ENCODE measurements at places on chromosomes 7 and 10.

DNA sequence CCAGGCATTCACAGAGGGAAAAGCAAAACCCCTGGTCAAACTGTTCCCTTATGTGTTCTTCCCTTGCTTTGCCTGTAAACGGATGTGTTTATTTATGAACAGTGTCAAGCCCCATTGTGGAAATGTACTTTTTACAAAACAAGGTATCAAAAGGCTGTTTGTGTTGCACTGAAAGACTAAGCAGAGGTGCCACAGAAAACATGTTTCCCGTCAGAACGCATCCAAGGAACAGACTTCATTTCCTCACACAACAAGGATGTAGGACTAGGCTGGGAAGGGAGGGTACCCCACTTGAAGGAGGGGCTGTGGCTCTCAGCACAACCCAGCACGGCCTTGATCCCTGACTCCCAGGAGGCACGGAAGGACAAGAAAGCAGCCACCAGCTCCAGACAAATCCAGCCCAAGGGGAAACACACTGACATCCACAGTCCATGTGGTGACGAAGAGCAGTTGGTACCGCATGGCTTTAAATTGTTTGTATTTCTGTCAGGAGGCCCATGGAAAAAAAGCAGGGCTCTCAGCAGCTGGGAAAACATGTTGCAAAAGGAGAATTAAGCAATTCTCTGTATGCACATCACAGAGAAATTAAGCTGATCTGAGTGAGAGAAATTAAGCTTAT, 85.6 kb downstream of the RNF216 start:
- DNase-seq = no peak

GRCh38 chr7:155962191-155962967, 150.1 kb upstream of the SHH start:
- no peak for DNase-seq

- DNase-seq = no peak
Observed at GRCh38 chr10:108436096-108436495, 1271.6 kb upstream of the SORCS1 start.

DNA sequence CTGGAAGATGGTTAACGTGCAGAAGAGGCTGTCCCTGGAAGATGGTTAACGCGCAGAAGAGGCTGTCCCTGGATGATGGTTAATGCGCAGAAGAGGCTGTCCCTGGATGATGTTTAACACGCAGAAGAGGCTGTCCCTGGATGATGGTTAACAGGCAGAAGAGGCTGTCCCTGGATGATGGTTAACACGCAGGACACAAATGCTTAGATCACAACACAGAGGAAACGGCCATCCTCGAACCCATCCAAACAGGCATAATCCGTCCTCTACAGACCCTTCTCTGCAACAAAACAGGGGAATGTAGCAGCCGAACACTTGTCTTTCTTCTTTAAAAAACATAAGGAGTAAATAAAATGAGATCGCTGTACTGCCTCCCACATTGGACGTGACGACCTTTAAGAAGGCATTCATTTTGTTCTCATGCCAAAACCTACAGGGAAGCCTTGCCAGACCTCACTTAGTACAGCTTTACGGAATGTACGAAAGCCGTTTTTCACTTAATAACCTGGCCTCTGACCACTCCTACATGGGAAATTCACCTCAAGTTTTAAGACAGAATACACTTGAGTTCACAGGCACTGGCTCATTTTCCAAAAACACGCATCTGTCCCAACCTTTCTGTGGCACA, 245.2 kb downstream of the ZMYND11 start:
- no peak for DNase-seq

DNA sequence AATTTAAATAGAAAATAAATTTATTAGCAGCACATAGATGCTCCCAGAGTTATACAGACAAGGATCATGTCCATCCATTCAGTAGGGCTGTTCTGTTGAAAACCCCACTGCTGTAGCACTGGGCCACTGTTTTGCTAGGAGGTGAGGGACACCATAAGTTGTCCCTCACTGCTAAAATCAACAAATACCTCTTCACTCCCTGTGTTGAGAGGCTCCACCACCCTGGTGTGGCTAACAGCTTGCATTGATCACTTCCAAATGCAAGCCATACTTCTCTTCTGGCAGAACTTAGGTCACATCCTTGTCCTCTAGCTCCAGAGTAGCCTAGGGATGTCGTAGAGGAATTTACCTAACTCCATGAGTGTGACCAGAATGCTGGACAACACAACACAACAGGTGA, 55.4 kb downstream of the MDFIC start:
- DNase-seq = no peak

- DNase-seq = no peak
Observed at GRCh38 chr7:50812841-50813475, 30.3 kb upstream of the GRB10 start.

- no peak for DNase-seq
Observed at GRCh38 chr10:44069573-44069972, 315.3 kb downstream of the CXCL12 start.

GRCh38 chr7:150996376-150997074, 5.7 kb downstream of the NOS3 start:
- no peak for DNase-seq

DNA sequence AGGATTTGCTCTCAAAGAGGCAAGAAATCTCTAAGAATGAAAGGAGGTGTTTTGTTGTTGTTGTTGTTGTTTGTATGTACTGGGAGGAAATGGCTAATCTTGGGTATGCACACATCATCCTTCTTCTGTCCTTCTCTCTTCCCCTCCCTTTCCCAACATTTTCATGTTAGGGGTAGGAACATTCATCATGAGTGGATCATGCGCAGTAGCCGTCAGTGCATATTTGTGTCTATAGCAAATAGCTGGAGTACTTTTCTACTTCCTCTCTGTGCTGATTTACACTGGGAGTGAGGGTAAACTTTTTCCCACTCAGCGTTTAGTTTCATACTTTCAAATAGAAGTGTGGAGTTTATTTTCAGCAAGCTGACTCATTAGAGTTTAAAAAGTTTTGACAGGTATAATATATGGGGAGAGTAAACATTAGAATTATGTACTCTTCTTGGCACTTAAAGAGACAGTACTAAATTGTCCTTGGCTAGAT, 80.5 kb upstream of the PRKG1 start:
- DNase-seq = no peak

DNA sequence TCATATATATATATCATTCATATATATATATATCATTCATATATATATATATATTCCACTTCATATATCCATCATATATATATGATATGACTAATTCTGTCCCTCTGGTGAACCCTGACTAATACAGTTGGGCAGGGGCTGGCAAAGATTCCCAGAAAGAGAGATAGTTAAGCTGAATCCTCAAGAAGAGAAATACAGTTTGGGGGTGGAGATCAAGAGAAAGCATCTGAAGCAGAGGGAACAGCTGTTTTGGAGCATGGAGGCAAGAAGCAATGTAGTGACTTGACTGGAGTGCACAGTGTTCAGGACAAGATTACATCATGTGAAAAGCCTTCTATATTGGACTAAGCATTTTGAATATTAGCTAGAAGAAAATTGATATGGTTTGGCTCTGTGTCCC, 540.7 kb downstream of the MAGI2 start:
- no peak for DNase-seq

GRCh38 chr10:53886325-53887300, 914.4 kb downstream of the PCDH15 start:
- no peak for DNase-seq

All from spleen (tissue), 13 donors.